GM06990 (cell line): ENCODE measurements at places on chromosomes 4 and X.

DNA sequence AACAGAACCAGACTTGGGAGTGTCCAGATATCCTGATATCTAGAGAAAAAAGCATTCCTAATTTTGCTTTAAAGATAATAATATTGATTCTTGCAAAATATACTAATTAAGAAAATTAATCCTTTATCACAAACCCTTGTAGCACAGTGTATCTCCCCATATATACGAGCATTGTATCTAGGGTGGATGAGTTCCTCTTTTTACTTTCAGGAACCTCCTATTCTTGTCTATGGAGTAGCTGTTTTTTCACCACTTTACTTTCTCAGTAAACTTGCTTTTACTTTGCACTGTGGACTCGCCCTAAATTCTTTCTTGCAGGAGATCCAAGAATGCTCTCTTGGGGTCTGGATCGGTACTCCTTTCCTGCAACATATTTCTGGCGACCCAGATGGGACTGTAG lies 103.9 kb downstream of the GLUD2 start:
- DNase-seq, result no peak

DNA sequence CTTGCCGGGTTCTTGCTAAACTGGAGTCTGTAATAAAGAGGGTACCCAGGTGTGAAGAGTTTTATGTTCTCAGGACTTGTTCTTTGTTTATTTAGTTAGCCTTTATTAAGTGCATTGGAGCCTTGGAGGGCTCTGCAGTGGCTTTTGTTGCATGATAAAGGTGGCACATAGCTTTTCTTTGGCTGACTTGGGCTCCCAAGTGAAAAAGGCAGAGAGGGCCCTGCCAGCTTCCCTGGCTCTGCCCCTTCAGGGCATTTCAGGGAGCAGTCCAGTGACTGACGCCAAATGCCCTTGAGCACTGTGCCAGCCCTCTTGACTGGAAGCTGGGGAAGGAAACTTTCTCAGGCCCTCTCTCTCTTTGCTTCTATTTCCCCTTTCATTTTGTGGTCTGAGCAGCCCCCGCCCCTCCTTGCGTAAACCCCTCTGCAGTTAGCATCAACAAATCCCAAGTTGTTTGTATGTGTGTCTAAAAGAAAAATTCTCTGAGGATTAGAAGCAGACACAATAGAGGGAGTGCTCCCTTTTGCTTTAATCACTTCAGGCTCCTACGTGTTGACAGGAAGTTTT lies 152.2 kb downstream of the NHS start:
- no peak for DNase-seq

DNA sequence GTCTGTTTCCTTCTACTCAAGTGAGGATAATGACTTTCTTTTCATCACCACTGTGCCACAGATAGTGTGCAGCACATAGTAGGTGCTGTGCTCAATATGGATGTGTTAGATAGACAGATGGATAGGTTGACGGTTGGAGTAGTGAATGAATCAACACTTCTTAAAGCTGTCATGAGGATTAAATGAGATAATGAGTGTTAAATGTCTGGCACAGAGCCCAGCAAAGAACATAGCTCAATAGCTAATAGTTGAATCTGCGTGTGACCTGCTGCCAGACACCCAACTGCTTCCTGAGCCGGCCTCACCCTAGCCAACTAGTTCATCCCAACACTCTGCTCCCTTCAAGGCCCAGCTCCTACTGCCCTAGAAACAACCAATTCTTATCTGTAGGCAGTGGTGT lies 67.7 kb upstream of the PJA1 start:
- DNase-seq, result no peak

- DNase-seq, result no peak
Measured at GRCh38 chr4:152283801-152284470, 252.0 kb downstream of the FBXW7 start.

GRCh38 chr4:158254292-158254691 lies 44.0 kb downstream of the TMEM144 start:
- DNase-seq, result no peak

DNA sequence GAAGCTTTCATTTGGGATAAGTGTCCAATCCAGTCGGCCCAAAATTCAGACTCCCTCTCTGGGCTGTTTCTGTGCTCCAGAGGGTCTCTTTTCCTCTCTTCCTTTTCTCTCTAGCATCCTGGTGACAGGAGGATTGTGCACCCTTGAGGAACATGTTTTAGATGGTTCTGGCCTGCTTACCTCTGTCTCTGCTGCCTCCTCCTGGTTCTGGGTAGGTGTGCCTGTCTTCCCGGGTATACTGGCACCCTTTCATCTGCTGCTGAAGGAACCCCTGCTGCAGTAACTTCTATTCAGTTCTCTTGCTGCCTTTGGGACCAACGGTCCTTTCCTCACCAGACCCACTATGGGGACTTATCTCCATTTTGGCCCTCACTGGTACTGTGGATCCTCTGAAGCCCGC lies 53.2 kb downstream of the HMGB2 start:
- no peak for DNase-seq

- no peak for DNase-seq
Measured at GRCh38 chr4:165079476-165079875, 25.8 kb downstream of the TRIM75 start.

DNA sequence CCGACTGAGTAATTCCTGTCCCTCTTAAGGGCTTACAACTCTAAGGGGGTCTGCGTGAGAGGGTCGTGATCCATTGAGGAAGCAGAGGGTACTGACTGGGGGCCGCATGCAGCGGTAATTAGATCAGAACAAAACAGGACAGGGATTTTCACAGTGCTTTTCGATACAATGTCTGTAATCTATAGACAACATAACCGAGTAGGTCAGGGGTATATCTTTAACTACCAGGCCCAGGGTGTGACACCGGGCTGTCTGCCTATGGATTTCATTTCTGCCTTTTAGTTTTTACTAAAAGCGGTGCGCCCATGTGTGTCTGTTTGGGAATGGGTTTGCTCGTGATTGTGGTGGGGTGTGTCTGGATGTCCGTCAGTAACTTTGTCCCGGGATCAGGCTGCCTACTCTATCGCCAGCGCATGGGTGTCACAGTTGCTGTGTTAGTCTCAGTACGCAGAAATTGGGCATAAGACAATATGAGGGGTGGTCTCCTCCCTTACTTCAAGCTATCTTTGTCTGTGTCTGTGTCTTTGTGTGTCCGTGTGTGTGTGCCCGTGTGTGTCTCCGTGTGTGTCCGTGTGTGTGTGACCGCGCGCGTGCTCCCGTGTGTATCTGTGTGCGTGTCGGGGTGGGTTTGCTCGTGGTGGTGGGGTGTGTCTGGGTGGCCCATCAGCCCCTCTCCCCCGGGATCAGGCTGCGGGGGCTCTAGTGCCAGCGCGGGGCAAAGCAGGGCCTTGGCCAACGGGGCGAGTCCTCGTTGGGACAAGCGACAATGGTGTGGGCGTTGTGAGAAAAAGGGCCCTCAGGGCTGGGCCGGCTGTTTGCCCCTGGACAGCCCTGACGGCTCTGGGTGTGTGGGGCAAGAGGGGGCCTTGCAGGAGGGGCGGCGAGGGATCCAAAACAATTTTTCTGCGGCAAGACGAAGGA lies 10.4 kb downstream of the FRG2 start:
- DNase-seq, result no peak
